ENCODE measurements at places on chromosomes 2 and 18. TPM values are rescaled to one million over a fixed set of nuclear protein-coding genes. Genes with fewer than 3 reads are reported as not detected.

The ALPP gene
- total RNA-seq = 21.5 TPM

The CCDC148 gene
- 6.6 TPM for total RNA-seq

The SNORC gene
- total RNA-seq = 1.1 TPM

The ATP6V1C2 gene
- total RNA-seq = 1.3 TPM

The COLEC11 gene
- total RNA-seq = 59.9 TPM

The MDH1B gene
- 2.3 TPM for total RNA-seq

The OSR1 gene
- total RNA-seq = 2.5 TPM

- no peak for DNase-seq
These were observed 79.9 kb downstream of the ZEB2 start for GRCh38 chr2:144439993-144440392.

- no peak for DNase-seq
These were observed 31.1 kb upstream of the EPC2 start for GRCh38 chr2:148613231-148614013.

- peak; percentile 10 for DNase-seq
These were observed 127.6 kb downstream of the ZNF516 start for GRCh38 chr18:76367168-76368125.

DNA sequence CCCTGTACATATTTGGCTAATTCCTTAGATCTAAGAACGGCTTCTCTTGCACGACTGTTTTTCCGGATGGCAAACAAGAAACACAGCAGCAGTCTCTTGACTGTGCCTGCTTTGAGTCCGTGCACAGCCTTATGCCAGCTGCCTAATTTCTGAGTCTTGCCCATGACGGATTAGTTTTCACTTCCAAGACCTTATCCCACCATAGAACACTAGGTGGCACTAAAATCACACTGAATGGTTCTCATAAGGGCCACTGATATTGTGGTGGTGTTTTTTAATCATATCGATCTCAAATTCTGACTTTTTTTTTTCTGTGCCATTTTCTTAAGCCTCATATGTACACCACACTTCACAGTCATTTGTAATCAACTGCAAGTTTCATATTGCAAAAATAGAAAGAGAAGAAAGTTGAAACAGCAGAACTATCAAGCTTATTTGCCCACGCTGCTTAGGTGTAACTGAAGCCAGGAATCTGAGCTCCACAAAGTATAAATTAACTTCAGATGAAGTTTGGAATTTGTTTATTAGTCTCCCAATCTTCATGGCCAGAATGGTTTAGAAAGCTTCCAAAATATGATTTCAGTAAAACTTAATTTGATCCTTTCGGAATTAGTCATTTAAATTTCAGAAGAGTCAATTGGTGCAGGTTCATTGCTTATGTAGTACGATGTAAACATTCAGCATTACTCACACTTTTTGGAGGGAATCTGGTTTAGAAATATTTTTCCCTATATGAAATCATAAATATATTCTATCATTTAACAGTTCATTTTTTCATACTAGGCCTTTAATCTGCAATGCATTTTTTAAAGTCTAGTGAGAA is 45.5 kb upstream of the SCN7A start:
- no peak for DNase-seq

- no peak for DNase-seq
These were observed 79.3 kb downstream of the SDC1 start for GRCh38 chr2:20145497-20146193.

GRCh38 chr2:32357318-32358110 is 691 bp downstream of the BIRC6 start:
- peak; percentile 32 for DNase-seq

DNA sequence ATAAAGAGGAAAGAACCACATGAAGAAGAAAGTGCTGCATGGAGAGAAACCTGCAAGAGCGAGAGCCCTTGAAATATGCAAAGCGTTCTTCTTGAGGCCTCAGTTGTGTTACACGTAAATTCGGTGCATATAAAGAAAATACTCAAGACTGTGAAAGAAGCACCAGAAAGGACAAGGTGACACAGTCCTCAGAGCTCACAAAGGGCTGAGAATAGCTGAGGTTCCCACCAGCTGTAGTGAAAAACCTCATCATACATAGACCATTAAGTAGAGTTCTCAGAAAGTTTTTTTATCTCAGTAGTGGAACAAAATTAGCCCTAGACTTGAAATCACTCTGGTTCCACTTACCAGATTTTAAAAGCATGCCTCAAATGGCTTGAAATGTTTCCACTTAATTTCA is 980.7 kb upstream of the CRIM1 start:
- no peak for DNase-seq

GRCh38 chr18:56470406-56471351 is 167.7 kb downstream of the TXNL1 start:
- DNase-seq = peak; percentile 37

- no peak for DNase-seq
These were observed 373.3 kb downstream of the RBM43 start for GRCh38 chr2:150888337-150888736.

DNA sequence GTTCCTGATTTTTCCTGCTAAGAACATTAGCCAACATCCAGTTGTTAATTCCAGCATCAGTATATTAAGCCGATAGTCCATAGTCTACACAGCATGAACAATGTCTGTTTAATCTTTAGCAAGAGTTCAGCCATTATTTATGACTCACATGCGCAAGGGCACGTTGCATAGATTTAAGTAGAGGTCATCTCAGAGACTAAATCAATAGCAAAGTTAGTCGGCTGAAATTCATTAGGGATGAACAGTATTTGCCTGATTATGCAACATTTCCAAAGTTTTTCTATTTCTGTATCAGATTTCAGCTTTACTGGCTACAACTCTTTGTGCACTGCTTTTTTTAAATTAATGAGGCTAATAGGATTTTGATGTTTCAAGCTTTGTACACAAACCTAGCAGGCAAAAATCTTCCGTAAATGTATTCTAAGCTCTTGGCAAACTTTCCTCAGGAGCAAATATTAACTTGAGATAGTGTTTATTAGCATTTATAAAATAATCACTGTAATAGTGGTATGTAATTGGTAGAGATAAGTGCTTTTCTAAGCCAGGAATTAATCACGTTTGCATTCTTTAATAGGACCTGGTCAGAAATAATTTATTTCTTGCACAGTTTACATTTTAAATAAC is 578.7 kb upstream of the ID2 start:
- no peak for DNase-seq

GRCh38 chr18:32867330-32867729 is 94.5 kb upstream of the KLHL14 start:
- DNase-seq = no peak

DNA sequence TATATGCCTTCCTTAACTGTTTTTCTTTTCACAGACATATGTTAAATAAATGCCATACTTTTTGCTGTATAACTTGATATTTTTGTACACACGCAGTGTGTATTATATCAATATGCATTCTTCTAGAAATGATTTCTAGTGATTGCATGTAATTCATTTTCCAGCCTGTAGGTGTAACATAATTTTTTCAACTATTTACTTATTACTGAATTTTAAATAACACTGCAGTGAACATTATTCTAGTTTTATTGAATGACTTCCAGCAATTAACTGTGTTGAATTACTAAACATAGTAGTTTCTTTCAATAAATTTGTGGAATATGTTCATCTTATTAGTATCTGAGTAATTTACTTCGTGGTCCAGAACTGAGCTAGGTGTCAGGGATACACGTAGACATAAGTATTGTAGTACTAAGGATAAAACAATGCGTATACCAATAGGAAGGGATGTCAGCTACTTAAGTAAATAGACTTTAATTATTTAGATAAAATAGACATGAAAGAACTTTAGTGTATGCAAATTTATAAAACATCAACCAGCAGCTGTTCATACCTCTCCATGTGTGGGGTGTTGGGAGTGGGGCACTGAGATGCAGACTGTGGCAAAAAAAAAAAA is 28.0 kb downstream of the TANC1 start:
- no peak for DNase-seq

DNA sequence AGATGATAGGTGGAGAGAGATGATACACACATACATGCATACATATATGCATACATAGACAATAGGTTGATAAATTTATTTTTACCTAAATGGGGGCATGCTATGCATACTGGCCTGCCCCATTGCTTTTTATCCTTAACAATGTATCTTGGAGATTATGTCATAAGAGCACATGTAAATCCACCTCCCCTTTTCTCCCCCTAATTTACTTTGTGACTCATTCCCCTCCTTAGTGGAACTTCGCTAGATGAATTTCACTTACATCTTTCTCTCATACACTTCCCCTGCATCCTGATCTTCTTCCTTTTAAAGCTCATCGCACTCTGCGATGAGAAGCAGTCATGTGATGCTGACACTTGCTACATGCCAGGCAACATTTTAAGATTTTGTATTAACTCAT is 223.6 kb downstream of the C1D start:
- no peak for DNase-seq

DNA sequence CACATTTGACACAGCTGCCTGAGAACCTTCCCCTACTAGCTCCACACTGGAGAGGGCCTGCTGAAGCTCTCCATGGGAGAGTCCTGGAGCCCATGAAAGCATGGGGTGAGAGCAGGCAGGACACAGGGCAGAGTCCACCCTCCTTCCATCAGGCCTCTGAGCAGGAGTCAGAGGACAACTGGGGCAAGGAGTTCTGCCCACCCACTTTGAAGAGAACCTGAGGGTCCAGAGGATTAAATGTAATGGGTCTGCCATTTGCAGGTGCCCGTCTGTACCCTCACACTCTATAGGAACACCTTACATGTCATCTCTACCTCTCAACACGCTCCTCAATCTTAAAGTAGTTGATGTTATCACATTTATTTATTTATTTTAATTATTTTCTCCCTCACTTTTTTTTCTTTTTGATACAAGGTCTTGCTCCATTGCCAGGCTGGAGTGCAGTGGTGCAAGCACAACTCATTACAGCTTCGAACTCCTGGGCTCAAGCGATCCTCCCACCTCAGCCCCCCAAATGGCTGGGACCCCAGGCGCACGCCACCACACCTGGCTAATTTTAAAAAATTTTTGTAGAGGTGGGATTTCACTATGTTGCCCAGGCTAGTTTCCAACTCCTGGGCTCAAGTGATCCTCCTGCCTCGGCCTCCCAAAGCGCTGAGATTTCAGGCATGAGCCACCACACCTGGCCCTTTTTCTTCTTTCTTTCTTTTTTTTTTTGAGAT is 10.2 kb downstream of the ADRA2B start:
- DNase-seq = no peak

DNA sequence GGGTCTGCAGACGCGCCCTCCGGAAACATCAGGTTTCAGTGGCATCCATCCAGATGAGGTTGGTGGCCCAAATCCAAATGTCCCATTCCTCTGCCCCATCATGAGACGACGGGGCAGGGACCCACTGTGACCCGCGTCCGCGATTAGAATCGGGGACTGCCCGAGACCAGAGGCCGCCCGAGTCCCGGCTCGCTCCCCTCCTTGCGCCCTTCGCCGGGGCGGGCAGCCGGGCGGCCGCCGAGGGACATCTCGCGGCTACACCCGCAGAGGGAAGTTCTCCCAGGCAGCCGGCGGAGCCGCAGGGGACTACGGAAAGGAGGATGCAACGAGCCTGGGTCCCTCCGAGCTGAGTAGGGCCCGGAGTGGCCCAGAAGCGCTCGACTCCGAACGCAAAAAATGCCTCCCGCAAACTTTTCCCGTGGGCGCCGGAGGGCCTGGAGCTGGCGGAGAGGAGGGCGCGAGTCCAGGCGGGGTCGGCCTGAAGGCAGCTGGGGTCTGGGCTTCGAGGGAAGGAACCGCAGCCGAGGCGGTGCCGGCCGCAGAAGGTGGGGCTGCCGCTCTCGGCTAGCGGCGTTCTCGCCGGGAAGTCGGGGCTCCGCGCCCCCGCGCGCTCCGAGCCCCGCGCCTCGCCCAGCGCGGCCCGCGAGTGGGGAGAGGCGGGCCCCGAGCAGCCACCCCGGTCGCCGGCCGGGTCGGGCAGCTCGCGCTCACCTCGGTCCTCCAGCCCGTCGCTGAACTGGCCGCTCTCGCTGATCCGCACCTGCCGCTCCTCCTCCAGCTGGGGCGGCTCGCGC is 580 bp downstream of the TMEM163 start:
- DNase-seq = peak; percentile 46

DNA sequence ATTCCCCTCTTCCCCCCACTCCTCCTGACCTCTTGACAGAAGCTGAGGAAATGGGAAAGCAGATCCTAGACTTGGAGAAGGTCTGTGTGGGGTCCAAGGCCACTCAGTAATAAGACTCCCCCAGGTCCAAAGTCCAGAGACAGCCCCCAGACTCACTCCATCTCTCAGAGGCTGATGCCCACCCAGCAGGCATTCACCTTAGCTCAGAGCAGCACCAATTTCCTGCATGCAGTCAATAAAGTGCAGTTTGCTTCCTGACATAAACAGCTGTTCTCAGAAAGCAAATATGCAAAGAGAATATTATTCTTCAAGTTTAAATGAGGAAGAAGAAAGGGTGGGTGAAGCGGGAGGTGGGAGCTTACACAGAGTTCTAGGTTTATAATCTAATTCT is 84.1 kb upstream of the RTN4 start:
- no peak for DNase-seq

DNA sequence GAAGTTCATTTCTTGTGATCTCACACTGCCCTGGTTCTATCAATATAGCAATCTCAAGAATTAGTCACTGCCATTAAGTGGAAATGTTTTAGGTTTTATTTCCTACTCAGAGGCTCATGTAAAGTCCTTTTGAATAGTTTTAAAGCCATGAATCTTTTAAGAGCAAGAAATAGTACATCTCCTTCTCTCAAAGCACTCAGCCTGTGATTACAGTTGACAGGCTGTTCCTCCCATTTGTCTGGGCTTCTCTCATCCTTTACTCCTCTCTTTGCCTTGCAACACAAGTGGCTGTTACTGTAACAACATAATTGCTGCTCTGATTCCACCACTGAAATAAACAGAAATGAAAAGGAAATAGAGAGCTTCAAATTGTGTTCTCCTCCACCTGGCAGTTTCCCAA is 18.4 kb downstream of the GRP start:
- no peak for DNase-seq

GRCh38 chr18:59272891-59273758 is at the start of gene RAX:
Gene RAX (minus strand): TSS chr18:59273454. CDS start chr18:59273206, 248 bp downstream.
- no peak for DNase-seq

DNA sequence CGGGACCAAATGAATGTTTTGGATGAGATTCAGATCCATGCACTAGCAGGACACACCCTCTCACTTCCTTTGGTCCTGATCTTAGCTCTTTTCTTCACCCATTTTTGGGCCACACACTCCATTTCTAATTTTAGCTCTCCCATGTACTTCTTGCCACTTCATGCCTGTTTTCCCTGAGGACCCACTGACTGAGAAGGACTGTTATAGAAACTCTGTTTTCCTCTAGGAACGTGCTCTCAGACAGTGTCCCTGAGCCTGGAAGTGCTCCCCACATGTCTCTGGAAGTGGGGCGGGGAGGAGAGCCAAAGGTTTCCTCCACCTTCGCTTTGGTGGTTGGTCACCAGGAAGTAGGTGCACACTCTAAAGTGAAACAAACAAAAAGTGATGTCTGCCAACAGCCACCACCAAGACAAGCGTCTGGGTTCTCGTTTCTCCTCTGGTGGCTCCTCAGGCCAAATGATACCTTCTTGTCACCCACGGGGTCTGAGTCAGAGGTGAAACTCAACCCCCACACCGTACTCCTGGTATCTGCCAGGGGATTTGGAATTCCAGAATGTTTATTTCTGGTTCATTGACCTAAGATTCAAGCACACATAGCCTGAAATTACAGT is 74.7 kb downstream of the MERTK start:
- no peak for DNase-seq

Measured in ovary (tissue), 10 donors.